Progenitor cell of endocrine pancreas (in vitro differentiated cells): ENCODE measurements at places on chromosomes 12 and 14. TPM values are rescaled to one million over a fixed set of nuclear protein-coding genes. Genes with fewer than 3 reads are reported as not detected.

Gene CAPZA3
- total RNA-seq = 0.29 and 0.36 TPM in 2 replicates

Gene HEBP1
- total RNA-seq = 109 and 111 TPM in 2 replicates

Gene ACRBP
- 5.0 and 5.6 TPM in 2 replicates for total RNA-seq

Gene KCNK10
- 0.24 and 0.80 TPM in 2 replicates for total RNA-seq

Gene MYF6
- 0.33 TPM in 1 of 2 replicates, not detected in the other for total RNA-seq

Gene HRK
- 5.5 and 6.9 TPM in 2 replicates for total RNA-seq

Gene NANOG
- total RNA-seq = 0.64 and 0.74 TPM in 2 replicates

DNA sequence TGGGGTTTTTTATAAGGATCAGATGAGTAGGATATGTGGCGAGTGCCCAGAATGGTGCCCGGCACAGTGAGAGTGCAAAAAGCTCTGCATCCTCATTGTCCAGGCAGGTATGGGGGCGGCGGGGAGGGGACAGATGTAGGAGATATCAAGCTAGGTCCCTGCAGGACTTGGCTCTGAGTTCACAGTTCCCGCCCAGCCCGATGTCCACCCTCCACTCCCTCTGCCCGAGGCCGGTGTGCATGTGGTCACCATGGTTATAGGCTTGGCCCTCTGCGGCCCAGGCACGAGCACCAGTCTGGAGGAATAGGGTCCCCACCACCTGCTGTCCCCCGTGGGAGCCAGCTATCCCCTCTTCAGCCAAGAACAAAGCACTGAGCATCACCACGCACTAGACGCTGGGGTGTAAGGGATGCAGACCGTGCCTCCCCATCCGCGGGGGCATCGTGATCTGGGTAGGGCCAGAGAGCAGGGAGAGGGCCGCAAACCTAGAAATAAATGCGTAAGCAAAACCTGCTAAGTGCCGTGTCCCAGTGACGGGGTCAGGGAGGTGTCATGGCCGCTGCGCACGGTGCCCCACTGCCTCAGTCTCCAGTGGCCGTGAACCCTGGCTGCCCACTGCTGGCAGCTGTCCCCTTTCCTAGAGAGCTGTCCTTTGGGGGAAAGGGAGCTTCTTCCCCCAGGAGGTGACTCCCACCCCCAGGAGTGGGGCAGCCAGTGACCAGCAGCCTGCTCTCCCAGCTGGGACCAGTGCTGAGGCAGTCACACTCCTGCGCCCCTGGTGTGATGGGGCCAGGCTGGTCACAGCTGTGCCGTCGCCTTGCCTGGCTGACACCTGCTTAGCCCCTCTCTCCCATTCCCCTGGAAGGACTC, 12.0 kb downstream of the RFLNA start:
- no peak for DNase-seq

DNA sequence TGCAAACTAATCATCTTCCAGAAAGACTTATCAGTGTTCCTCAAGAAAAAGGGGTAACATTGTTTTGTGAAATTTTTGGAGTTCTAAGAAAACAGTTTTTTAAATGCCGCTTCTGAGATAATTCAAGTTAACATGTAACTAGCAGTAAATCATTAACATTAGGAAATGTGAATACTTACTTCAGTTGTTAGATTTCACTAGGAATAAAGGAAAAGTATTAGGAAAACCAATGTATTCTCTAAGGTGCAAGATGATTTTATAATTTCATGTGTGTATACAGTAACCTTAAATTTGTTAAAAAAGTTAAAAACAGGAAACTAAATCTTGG, 36.8 kb downstream of the PAPOLA start:
- DNase-seq = no peak

DNA sequence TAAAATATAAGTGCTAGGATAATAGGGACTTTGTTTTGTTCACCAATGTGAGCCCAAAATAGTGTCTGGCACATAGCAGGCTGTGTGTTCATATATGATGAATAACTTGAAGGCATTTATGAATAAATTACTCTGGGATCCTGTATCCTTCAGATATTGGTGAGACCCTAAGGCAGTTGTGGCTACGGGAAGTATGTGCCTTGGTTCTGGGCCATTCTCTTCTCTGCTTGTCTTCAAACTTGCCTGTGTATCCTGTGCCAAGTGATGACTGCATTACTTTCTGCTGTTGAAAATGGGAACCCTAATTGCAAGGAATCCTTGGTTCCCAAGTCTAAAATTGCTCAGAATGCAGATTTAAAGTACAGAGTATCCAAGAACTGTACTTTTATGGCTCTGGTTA, 67.6 kb upstream of the KTN1 start:
- DNase-seq = no peak

DNA sequence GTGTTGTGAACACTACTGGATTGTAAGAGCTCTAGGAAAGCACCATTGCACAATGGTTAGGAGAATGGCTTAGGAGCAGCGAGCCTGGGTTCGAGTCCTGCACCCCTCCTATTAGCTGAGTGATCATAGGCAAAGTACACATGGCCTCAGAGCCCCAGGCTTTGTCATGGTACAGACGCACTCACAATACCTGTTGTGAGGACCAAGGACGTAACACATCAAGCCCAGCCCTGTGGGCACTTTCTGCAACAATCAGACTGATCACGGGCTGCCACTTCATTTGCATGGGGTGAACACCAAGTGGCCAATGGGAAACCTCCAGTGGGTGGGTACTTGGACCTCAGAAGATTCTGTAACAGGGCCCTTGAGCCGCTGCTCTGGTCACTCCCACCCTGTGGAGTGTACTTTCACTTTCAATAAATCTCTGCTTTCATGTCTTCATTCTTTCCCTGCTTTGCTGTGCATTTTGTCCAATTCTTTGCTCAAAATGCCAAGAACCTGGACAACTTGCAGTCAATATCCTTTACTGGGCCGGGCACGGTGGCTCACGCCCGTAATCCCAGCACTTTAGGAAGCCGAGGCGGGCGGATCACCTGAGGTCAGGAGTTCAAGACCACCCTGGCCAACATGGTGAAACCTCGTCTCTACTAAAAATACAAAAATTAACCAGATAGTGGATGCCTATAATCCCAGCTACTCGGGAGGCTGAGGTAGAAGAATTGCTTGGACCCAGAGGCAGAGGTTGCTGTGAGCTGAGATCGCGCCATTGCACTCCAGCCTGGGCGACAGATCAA, 28.2 kb downstream of the GLRX5 start:
- DNase-seq = no peak

DNA sequence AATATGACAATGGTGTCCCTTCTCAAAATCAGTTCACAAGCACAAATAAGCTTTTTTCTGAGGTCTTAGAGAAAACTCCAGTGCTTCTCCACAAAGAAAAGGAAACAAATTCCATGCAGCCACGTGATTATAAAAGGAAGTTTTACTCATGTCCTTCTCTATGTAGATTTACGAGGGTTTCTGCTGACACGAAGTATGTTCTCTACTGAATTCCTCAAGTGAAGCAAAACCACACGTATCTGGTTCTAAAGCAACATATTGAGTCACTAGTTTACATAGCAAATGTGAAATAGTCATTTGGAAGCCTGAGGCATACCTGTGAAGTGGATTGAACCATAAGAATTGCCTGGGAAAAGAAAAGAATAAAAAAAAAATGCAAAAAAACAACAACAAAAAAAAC, 31.9 kb downstream of the BMP4 start:
- no peak for DNase-seq

DNA sequence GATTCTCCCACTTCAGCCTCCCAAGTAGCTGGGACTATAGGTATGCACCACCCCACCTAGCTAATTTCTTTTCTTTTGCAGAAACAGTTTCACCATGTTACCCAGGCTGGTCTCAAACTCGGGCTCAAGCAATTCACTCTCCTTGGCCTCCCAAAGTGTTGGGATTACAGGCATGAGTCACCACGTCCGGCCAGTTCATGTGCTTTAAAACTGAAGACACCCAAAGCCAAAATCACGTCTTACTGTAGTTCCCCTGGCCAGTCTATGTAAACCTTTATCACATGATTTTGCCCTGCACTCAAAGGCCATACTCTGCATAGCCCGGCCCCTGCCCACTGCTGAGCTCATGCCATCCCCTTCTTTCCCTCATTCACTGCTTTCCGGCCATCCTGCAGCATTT, 4.5 kb downstream of the ALKBH2 start:
- no peak for DNase-seq

- DNase-seq = no peak
Observed at GRCh38 chr12:104788840-104789271, 169.2 kb downstream of the SLC41A2 start.

GRCh38 chr12:68236421-68237059, 10.9 kb upstream of the IL26 start:
- DNase-seq = no peak

DNA sequence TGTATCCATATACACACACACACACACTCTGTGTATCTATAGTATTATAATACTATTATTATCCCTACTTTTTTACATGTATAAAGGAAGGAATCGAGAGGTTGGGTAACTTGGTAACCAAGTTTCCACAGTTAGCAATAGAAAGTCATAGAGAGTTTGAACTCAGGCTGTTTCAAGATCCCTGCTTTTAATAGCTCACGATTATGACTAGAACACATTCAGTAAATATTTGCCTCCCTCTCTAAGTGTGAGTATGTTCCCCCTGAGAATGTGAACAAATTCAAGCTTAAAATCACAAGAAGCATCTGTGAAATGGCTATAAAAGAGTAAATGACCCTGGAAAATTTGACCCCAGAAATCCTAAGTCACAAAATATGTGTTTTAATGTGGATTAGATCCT, 11.0 kb upstream of the REP15 start:
- no peak for DNase-seq

- no peak for DNase-seq
Observed at GRCh38 chr14:85527445-85528035, 2.4 kb upstream of the FLRT2 start.

DNA sequence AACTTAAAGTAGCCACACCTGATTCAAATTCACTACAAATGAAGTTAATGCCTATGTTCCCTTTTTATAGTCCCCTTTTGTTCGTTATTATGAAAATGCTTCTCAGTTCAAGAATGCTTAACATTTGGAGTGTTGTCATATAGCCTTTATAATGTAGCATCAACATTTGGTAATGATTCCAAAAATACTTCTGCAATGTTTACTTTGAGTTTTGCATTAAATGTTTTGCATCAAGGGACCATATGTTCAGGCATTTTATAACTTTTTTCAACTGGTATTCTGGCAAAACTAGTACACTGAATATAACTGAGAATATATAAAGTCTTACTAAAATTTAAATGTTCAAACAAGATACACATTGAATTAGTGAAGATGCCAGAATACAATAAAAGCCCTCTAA, 209.6 kb upstream of the SLC16A7 start:
- no peak for DNase-seq

- DNase-seq = no peak
Observed at GRCh38 chr12:122204167-122205052, 901 bp downstream of the B3GNT4 start.

- no peak for DNase-seq
Observed at GRCh38 chr14:81137316-81137715, 83.4 kb downstream of the GTF2A1 start.

DNA sequence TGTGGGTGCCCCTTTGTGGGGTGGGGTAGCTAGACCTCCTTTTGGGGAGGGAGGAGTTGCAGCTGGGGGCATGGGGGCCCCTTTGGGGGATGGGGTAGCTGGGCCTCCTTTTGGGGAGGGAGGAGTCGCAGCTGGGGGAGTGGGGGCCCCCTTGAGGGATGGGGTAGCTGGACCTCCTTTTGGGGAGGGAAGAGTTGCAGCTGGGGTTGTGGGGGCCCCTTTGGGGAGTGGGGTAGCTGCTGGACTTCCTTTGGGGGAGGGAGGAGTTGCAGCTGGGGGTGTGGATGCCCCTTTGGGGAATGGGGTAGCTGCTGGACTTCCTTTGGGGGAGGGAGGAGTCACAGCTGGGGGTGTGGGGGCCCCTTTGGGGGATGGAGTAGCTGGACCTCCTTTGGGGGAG, 7.0 kb downstream of the NACA start:
- DNase-seq = no peak

GRCh38 chr12:12481631-12482030, 81.0 kb downstream of the DUSP16 start:
- no peak for DNase-seq

DNA sequence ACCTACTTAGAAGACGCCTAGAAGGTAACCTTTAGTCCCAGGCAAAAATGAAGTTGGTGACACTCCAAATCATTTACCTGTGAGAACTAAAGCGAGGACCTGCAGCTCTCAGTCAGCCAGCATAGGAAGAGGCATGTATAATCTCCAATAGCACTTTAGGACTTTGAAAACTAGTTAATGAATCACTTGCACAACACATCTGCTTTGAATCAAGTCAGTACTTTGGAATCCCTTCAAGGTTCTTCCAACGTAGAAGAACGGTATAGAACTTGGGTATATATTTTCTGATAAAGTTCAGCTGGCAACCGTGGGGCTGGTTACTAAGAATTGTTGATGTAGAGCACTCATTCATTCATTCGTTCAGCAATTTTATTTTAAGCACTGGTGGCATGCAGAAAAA, 251.9 kb downstream of the TMEM132D start:
- no peak for DNase-seq

- no peak for DNase-seq
Observed at GRCh38 chr12:92621312-92621711, 81.5 kb upstream of the PLEKHG7 start.

- no peak for DNase-seq
Observed at GRCh38 chr12:53805791-53806190, 54.0 kb upstream of the CISTR start.

GRCh38 chr12:105171691-105172436, 64.1 kb downstream of the APPL2 start:
- DNase-seq = no peak

- no peak for DNase-seq
Observed at GRCh38 chr14:74400919-74401503, 25.0 kb downstream of the SYNDIG1L start.

- no peak for DNase-seq
Observed at GRCh38 chr12:14156606-14157005, 175.2 kb upstream of the GRIN2B start.

DNA sequence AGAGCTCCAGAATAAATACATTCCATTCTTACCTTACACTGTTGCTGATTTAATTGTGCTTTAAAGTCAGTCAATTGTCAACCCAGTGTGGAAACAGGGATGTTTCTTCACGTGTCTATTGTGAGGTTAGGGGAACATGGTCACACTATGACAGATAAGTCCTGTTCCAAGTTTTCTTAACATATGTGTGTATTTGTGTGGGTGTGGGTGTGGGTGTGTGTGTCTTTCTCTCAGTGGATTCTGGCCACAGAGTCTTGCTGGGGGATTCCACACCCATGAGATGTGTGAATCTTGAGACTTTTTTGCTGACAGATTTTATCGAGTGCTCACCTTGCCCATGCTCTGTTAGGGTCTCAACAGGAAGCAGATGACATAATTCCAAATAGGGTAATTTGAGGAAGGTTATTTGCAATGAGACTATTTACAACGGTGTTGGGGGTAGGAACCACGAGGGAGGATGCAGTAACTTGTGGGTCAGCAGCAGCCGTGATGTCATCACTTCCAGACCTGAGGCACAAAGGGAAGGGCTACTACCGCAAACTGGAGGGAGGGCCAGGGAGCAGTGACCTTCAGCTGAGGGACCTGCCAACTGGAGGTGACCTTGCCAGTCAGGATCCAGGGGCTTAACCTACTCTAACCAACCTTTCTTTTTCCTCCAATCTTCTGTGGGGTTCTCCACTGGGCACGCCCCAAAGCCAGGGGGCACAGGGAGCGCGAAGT, 1.9 kb upstream of the VRK1 start:
- DNase-seq = no peak

- no peak for DNase-seq
Observed at GRCh38 chr12:114045349-114045748, 79.2 kb upstream of the RBM19 start.
